ENCODE measurements at places on chromosomes 12 and 14.

DNA sequence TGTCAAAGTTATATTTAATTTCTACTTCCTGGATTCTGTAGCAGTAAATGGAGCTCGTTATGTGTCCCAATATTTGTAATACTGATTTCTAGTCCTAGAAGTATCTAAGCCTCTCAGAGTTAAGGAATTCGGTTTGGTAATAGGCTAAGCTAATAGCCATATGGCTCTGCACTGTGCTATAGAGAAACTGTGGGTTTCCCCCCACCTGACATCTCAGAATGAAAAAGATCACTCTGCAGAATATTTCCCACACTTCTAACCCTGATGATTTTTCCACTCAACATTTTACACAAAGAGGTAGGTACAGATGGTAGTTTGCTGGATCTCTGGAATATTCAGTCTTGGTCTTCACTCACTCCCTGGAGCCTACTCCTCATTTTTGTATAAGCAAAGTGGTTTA lies 71.2 kb downstream of the BORCS5 start:
- DNase-seq = no peak

DNA sequence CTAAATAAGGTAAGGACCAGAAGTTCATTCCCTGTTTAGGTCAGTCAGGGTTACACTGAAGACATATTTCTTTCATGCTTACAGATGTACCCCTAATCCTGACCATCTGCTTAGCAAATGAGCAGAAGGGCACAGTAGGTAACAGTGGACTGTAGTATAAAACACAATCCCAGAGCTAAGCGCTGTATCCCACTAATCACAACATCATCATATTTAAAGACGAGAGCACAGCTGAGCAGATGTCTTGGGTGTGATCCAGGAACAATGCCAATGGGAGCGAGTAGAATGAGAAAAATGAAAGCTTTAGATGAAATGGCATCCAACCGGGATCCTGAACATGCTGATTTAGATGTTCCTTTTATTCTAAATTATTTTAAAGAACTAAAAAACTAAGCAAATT lies 213.4 kb downstream of the CCER1 start:
- no peak for DNase-seq

- no peak for DNase-seq
These were observed 1.6 kb upstream of the ARID4A start for GRCh38 chr14:58296726-58297125.

DNA sequence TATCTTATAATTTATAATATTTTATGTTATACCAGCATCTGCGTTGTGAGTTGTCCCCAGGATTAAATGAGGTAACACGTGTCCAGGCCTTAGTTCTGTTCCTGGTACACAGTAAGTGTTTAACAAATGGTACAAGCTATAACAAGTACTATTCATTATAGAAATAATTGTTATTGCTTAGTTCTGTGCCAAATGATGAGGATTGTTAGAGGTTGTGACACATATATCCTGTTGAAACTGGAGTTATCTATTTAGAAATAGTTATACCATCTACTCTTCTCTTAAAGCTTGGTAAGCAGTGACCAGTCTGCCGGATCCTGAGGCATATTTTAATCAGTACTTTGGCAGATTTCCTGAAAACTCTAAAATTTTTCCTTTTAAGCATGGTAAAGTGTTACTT lies 1066.5 kb downstream of the TMTC2 start:
- DNase-seq = no peak

- DNase-seq = no peak
These were observed 1.3 kb upstream of the ST8SIA1 start for GRCh38 chr12:22335794-22336166.

Data from stimulated activated CD8-positive, alpha-beta memory T cell treated with anti-CD3 and anti-CD28 coated beads, Interleukin-4, amount 100 ng/mL, for 1 hour (primary cell).